ENCODE measurements at places on chromosomes 4 and X.
A peak's percentile ranks its signal among the peaks of the same experiment; 100 is the strongest.

DNA sequence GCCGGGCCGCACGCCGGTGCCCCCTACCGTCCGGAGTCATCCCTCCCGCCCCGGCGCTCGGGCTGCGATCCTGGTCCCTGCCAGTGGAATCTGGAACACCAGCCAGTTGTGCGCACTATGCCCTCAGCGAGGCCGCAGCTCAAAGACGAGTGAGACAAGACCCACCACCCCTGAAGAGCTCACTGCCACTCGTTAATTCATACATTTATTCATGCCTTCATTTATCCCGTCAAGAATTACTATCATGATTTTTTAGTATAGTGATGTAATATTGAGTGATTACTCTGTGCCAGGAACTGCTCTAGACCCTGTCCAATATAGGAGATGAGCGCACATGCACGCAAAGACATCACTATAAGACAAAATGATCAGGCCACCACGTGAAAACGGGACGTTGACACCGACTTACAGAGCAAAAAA, 247 bp upstream of the PPA2 start:
- DNase-seq: peak; percentile 95

DNA sequence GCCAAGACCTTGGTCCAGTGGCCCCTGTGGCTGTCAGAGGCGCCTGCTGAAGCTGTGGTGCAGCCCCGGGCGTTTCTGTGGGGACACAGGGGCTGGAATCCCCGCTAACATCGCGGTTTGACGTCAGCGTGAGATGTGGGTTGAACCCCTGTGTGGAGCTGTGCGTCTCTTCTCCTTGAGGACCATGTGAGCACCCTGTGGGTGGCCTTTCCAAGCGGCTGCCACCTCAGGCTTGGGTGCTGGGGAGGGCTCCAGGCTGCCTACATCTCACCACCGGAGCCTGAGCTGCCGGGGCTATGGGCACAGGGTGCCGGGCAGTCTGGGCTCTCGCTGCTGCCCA, 27.7 kb downstream of the UVSSA start:
- no peak for DNase-seq

GRCh38 chr4:105951198-105951597, 55.9 kb downstream of the NPNT start:
- no peak for DNase-seq

DNA sequence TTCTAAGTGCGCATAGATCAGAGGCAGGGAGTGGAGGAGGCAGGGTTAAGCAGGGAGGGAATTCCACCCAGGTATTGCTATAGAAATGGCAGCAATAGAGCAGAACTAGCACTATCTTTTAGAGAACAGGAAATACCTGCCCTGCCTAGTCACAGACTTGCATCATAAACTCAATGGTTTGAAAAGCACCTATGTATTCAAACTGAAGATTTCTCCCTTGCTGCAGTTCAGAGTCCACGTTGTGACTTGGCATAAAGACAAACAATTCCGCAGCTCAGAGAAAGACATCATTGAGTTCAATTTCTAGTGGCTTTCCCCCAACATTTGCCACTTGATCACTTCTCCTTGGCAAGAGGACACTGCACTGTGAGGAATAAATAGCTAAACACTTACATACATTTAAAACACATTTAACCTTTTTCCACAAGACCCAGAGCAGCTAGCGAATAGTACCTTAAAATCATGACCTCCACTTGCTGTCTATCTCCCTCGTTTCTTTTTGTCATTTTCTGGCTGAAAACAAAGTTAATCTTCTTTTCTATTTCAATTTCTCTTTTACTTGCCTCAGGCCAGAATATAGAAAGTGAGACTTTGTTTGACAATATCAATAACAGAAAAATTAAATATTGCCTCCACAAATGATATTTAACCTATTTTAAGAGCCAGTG, 42.4 kb downstream of the SLC7A11 start:
- DNase-seq: no peak

DNA sequence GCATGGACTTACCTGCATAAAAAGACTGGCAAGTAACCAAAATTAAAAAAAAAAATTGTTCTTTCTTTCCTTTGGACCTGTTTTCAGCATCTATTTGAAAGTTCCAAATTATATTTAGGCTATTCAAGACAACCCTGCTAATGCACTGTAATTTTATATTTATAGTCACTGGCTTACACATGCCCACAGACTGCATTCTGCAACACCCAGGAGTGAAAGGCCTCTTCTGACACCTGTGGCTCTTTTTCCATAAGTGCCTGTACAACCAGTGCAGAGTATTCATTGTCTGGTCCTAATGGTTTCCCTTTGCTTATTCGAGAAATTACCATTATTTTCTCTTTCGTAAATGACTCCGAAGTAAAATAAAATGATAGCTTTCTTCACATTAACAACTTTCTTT, 143.3 kb downstream of the RNF150 start:
- no peak for DNase-seq

GRCh38 chrX:69185886-69186285, 20.6 kb upstream of the PJA1 start:
- peak; percentile 51 for DNase-seq

DNA sequence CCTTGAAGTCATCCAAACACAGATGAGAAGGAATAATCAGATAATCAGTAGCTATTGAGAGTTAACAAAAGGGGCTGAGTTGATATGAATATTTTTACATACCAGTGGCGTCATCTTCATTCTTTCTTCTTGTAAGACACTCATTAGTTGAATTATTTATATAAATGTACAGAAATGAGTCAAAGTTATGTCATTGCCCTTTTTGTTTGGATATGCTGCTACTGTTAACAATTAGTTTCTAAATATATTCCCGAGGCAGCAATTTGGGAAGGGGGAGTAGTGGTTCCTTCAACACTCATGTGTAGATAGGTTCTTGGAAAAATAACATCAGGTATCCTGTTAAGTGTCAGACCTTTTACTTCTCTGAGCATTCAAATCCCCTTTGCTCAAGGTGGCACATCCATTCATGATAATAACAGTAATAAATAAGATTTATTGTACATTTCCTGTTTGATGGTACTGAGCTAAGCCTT, 436.6 kb downstream of the SPRY1 start:
- no peak for DNase-seq

DNA sequence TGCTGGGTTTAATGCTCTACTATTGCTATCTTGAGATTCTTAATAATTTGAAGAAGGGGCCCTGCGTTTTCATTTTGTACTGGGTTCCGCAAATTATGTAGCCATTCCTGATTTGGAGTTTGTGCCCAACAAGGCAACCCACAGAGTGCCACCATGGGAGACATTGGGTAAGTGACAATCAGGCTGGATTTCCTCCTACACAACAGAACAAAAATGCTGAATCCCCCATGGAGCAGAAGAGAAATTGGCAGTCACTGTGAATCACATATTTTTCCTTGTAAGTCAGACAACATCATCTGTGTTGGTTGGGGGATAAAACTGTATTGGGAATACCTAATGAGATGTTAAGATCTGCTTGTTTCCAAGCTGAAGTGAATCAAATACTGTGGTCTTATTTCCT, 80.9 kb downstream of the CNGA2 start:
- no peak for DNase-seq

DNA sequence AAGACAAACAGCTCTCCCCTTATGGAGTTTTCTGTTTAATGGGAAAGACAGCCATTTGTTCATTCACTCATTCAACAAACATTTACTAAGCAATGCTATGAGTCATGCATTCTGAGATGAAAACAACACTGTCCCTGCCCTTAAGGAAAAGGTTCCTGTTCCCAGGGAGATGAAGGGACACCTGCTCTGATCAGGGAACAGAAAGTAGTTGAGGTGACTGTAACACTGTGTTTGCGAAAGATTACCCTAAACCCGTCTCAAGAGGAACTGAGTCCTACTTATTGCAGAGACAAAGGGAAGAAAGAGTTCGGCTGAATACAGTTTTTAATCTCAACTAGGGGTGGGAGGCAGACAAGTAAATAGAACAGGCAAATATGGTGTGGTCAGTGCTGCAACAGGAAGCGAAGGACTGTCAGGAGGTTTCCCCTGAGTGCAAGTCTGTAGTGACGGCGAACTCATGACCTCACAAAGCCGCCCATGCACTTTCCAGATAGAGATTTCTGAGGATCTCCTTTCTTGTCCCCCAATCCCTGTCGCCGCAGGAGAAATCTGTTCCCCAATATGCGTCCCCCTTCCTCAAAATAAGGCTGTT, 712 bp downstream of the STX18 start:
- no peak for DNase-seq

- no peak for DNase-seq
Measured at GRCh38 chrX:140503714-140504351, 1.0 kb downstream of the SOX3 start.

GRCh38 chrX:70039758-70040157, 10.0 kb downstream of the AWAT2 start:
- no peak for DNase-seq

- no peak for DNase-seq
Measured at GRCh38 chrX:131041667-131042066, 16.5 kb upstream of the ARHGAP36 start.

- DNase-seq: no peak
Measured at GRCh38 chrX:28997706-28998463, 410.6 kb downstream of the IL1RAPL1 start.

- no peak for DNase-seq
Measured at GRCh38 chr4:138327338-138327737, 85.2 kb upstream of the SLC7A11 start.

DNA sequence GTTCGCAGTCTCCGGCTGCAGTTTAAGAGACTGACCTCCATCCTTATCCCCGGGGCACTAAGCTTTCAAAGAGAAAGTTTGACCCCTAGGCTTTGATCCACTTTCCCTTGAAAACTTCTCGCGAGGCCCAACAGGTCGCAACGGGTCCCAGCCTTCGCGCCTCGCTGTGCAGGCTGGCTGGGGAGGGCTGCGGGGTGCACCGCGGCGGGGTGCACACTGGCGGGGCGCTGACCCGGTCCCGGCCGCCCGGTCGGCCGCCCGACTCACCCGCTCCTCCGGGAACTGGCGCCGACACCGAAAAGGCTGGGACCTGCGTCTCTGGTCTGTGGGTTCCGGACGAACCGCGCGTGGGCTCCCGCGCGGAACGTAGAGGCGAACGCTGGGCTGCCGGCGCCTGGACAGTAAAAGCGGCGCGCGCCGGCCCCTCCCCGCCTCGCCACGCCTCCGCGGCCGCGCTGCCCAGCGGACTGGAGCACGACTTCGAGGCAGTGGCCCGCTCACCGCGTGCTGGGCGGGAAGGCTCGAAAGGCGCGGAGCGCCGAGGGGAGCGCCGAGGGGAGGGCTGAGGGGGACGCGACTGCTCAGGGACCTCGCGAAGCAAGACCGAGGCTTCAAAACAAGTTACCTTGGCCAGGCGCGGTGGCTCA, at the start of gene TAF7L:
TSS of gene TAF7L (minus strand) at position 378 of the 647 bp plus-strand sequence. CDS start 3,791 bp downstream, outside the sequence.
- no peak for DNase-seq

DNA sequence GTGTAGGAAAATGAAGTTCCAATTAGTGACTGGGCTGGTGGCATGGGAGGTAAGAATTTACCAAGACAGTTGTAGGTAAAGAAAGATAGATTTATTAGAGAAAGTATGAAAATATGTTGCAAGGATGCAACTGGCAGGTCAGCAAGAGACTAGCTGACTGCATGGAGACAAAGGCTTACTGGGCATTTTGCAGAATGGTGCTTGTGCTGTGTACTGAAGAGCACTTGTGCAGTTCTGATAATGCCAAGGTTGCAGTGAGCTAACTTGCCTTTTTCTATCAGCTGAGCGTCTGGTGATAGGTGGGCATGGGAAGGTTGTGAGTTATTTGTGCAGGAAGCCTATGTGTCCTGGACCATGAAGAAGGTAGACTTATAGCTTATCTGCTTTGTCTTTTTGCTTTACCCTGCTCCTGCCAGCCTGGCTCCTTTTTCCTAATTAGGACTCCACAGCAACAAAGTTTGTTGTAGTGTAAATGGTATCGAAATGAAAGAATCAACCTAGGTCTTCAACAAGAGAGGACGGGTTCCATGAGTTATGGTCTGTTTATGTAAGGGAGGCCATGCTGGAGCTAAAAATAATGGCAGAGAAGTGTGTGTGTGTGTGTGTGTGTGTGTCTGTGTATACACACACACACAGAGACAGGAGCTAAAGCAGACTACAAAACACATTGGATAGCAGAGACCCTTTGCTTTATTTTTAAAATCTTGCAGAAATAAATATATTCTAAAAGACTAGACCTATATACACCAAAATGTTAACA, 15.0 kb downstream of the BST1 start:
- DNase-seq: no peak

DNA sequence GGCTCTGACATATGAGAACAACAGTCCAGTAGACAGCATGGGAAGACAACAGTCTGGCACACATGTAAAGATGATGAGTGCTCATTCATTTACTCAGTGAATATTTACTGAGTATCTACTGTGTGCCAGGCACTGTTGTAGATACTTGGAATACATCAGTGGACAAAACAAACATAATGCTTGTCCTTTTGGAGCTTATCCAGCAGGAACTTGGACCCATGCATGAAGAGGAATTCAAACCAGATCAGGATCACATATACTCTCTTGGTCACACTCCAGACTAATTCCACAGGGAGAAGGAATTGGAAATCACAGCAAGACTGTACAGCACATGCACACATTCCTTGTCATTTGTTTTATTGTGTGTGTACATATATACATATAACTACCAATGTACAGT, 217.6 kb upstream of the TTC29 start:
- no peak for DNase-seq

DNA sequence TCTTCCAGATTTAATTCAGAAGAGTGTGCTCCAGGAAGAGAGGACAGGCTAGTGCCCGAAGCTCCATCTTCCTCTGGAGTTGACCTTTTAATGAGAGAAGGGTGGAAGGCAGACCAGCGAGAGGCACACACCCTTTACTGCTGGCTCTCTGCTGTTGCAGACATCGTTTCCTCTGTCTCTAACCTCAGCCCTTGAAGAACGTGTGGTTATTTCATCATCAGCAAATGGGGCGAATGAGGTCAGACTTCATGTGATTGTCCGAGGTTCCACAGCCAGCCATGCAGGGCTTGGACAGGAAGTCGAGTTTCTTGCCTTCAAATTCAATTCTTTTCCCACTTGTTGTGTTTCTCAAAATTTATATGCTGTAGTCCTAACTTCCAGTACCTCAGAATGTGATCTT, 155.2 kb upstream of the MSX1 start:
- no peak for DNase-seq

GRCh38 chr4:2642968-2643367, 106.5 kb downstream of the FAM193A start:
- no peak for DNase-seq

DNA sequence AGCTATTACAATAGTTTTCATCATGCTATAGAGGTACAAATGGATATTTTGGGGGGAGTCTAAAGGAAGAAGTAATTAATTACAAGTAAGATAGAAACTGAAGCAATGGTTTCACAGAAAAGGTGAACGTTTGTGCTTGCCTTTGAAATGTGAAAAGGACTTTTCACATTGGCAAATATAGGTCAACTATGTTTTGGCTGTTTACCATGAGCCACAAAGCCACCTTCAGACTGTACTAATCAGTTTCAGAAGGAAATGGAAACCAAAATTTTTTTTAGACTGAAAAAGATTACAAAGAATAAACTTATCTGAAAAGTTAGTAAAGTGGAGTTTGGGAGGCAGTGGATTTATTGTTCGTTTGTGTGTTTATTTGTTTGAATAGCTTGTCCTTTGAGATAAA, 32.1 kb downstream of the SYTL5 start:
- no peak for DNase-seq

Measured in osteocyte (in vitro differentiated cells).